COR-L47 (cell line): ENCODE measurements at places on chromosomes 5 and 9.
A peak's percentile ranks its signal among the peaks of the same experiment; 100 is the strongest.

GRCh38 chr9:35954942-35955546 lies 2.9 kb downstream of the OR2S2 start:
- DNase-seq, result peak; percentile 59

- no peak for DNase-seq
Measured at GRCh38 chr5:124963236-124963919, 216.9 kb upstream of the ZNF608 start.

GRCh38 chr9:105119156-105119555 lies 125.3 kb upstream of the SLC44A1 start:
- no peak for DNase-seq

DNA sequence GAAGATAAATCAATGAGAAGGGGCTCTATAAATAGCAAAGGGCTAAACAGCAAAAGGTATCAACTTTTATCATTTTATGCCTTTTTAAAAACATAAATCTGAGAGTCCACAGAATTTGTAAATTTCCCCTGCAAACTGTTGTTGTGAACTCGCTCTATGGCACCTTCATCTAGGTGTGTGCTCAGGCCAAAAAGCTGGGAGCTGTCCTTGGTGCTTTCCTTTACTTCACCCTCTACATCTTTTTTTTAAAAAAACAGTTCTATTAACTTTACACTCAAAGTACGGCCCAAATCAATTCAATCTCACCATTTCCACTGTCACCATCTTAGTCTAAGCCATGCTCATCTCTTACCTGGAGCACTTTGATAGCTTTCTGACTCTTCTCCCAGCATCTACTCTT lies 108.2 kb upstream of the GPR151 start:
- DNase-seq, result no peak

DNA sequence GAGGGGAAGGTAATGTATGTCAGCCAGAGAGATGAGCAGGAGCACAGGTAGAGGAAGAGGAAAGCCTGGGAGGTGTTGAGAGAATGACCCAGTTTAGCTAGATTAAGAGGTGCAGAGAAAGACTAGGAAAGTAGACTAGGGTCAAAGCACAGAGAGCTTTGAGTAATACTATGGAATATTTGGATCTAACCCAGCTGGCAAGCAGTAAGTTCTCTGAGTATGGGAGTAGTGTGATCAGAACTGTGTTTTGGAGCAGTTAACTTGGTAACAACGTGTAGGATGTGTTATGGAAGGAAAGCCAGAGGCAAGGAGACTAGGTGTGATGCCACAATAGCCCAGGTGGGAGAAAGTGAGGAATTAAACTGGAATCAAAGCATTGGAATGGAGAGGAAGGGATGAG lies 84.9 kb upstream of the PTGER4 start:
- DNase-seq, result no peak
